ENCODE measurements at places on chromosomes 7 and 10.

DNA sequence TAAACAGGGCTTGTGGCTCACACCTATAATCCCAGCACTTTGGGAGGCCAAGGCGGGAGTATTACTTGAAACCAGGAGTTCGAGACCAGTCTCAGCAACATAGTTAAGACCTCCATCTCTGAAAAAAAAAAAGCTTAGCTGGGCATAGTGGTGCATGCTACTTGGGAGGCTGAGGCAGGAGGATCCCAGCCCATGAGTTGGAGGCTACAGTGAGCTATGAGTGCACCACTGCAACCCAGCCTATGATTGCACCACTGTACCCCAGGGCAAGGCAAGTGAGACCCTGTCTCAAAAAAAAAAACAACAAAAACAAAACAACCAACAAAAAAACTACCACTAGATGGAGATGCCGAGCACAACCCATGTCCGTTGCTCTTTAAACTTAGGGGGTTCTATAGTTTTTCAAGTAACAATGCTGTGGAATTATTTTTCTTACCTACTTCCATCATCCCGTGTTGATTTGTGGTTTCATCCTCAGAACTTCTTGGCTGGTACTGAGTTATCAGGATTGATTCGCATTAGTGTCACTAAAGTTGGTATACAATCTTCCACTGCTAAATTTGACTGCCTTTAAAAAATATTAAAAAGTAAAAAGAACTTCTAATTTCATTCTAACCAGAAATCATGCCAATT, 12.2 kb upstream of the REPIN1 start:
- no peak for DNase-seq

GRCh38 chr7:142334236-142334635, 76.4 kb upstream of the PRSS58 start:
- DNase-seq: no peak

- no peak for DNase-seq
These were observed 52.9 kb downstream of the CASD1 start for GRCh38 chr7:94562525-94562924.

DNA sequence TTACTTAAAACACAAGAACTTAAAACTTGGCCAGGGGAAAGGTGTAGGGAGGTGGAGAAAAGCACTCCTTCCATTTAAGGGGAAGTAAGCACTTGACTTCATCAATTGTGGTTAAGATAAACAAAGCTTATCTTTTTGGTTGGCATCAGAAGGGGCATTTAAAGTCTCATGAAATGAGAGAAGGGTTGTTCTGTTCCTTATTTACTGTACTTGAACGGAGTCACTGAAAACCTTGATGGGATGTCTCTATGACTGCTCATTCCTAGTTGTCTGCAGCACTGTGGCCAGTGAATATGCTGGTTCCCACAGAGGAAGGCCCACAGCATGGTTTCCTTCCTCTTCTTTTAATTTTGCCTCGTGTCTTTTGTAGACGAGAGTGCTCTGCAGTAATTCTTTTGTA, 229.3 kb downstream of the AUTS2 start:
- DNase-seq: no peak

GRCh38 chr10:32795598-32796183, 162.3 kb downstream of the ITGB1 start:
- no peak for DNase-seq

DNA sequence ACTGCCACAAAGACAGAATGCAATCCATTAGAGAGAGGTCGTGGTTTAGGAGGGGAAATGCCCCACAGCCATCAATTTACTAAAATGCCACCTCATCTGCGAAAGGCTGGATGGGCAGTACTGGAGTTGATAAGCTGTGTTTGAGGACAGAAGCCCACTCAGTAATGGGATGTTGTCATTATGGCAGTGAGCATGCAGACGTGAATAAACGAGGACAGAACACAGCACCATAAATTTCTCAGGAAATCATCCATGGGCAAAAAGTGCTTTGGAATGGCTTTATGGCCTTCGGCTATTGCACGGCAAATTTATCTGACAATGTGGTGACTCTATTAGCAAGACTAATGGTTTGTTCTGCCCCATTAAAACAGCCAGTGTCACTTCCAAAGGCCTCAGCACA, 15.9 kb upstream of the C10orf53 start:
- no peak for DNase-seq

DNA sequence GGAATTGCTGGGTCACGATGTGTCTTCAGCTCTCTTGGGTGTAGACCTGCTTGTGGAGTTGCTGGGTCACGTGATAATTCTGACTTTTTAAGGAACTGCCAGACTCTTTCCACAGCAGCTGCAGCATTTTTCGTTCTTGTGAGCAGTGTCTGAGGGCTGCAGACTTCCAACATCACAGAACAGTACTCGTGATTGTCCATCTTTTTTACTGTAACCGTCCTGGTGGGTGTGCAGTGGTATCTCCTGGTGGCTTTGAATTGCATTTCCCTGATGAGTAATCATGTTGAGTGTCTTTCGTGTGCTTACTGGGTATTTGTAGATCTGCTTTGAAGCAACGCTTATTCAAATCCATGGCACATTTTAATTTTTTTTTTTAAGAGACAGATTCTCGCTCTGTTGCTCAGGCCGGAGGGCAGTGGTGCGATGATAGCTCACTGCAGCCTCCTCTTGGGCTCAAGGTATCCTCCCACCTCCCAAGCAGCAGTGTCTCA, 22.7 kb downstream of the INPP5A start:
- no peak for DNase-seq

DNA sequence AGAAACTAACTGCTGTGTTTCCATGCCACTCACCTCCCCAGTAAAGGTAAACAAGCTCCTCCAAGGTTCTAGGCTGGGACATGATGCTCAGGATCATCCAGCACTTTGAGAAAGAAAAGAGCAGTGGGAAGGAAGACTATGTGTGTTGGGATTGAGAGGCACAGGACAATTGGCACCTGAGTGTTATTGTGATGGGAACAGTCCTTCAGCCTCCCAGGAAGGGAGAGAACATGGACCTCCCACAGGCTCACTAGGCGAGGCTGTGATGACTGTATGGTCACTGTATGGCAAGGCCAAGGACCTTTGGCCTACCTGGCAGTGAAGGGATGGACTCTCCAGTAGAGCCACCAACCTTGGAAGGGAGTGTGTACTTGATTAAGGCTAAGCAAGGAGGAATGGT, 123.2 kb upstream of the UNC5B start:
- no peak for DNase-seq

DNA sequence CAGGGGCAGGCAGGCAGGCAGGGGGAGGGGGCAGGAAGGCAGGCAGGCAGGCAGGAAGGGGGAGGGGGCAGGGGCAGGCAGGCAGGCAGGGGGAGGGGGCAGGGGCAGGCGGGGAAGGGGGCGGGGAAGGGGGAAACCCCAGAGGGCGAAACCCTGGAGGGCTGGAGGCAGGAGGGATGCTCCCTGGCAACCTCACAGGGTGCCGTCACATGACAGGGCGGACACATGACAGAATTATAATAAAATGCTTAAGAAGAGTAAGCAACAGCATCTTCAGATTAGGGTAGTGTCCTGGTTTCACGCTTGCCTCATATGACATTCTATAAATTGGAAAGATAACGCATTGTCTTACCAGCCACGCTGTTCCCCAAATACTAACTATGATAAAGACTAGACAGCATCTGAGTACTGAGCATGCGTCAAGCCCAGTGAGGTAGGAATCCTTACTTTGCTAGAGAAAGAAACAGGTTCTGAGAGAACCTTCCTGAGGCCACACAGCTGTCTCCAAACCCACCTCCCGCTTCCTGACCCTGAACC, 131.6 kb downstream of the DIP2C start:
- no peak for DNase-seq

DNA sequence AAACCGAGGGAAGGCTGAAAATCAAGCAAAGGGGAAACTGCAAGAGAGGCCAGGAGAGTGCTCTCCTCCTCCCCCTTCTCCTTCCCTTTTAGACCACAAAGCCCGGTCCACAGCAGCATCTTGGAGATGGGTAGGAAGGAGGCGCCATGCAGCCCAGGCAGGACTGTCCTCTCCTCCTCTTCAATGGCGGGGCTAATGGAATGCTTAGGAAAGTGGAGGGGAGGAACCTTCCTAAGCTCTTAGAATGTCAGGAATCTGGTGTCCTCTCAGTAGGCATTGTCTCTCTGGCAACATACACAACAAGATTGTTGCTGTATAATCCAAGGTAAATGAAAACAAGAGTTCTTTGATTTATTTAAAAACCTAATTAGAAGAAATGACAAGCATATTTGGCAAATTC, 185.1 kb downstream of the DGKI start:
- no peak for DNase-seq

DNA sequence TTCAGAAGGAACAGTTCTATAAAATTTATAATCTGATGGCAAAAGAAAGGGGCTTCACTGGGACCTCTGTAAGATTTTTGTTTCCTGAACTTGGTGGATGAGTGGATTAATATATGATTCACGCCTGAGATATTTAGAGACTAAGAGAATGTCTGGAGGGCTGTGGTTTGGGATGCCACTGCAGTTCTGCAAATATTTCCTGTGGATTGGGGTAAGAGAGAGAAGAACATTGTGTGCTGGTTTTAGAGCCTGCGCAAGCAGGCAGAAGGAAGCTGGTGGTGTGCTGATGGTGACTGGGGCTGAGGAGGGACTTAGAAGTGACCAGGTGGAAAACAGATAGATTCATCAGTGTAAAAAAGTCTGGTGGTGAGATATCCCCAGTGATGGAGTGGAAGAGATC, 87.0 kb downstream of the SUGCT start:
- peak; percentile 76 for DNase-seq

DNA sequence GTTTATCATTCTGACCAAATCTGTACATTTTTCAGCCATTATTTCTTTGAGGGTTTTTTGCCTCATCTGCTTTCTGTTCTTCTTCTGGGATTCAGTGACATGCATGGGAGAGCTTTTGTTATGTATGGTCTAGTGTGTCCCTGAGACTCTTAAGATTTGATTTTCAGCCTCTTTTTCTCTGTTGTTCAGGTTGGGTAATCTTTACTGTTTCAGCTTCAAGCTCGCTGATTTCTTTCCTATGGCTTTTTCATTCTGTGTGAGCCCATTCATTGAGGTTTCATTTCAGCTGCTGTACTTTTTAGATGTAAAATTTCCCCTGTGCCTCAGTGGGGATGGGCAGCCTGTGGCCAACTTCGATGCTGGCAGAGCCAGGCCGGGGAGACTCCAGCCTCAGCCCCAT, 38.1 kb downstream of the FOXK1 start:
- DNase-seq: no peak

- no peak for DNase-seq
These were observed 57.6 kb downstream of the MALSU1 start for GRCh38 chr7:23356726-23357125.

DNA sequence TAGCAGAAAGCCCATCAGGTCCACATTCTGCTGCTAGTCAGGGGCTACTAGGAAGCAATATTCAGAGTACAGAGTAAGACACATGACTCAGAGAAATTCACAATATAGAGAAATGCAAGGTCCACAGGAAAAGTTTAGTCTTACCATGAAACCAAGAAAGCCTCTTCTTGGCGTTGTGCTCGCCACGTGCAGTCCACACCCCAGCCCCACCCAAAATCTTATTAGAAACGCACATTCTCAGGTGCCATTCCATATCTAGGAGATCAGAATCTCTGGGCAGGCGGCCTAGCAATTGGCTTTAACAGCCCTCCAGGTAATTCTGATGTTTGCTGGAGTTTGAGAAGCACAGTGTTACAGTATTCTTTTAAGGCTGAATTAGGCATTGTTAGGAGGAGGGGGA, 15.8 kb upstream of the SAR1A start:
- no peak for DNase-seq

- DNase-seq: no peak
These were observed 176.8 kb downstream of the WNT2 start for GRCh38 chr7:117146059-117146458.

DNA sequence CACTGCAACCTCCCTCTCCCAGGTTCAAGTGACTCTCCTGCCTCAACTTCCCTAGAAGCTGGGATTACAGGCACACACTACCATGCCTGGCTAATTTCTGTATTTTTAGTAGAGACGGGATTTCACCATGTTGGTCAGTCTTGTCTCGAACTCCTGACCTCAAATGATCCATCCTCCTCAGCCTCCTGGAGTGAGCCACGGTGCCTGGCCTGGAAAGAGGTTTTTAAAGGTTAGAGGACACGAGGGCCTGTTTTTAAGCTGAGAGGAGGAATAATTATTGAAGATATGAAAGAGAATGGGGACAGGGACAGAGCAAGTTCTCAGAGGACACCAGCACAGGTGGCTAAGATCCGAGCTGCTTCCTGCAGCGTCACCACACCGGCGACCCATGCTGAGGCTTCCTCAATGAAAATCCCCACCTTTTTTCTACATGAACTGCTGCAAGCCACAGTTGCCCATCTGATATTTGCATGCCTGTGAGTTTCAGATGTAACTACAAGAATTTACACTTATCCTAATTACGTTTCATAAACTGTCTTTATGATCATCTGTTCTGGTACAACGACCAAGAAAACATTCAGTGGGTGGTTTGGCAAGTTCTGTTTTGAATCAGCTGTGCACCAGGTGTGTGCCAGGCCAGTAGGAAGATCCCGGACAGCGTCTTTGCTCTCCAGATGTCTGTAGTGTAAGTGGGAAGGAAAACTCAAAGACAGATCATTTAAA, 76.0 kb downstream of the HIP1 start:
- DNase-seq: no peak
